IMR-90 (cell line): ENCODE measurements at places on chromosomes 2 and 18. TPM values are rescaled to one million over a fixed set of nuclear protein-coding genes. Genes with fewer than 3 reads are reported as not detected.

- H3K36me3 ChIP-seq, result no peaks in the 10 kb centered on the region
- peak; percentile 28 for DNase-seq
- H3K4me3 ChIP-seq, result no peak overlapping the region
- no peak overlapping the region for H3K27ac ChIP-seq
- H3K27me3 ChIP-seq, result no peaks in the 10 kb centered on the region
Measured at GRCh38 chr2:144666032-144666431, 146.1 kb upstream of the ZEB2 start.

The SERPINB5 gene
- not detected in 2 replicates for total RNA-seq

- DNase-seq, result peak; percentile 6
- no peaks in the 10 kb centered on the region for H3K36me3 ChIP-seq
- 0 out of 2 replicates have a peak, but pooled peaks cover 2% of the 10 kb centered on the region for H3K4me1 ChIP-seq
- H3K27me3 ChIP-seq, result no peaks in the 10 kb centered on the region
- H3K27ac ChIP-seq, result no peak overlapping the region
Measured at GRCh38 chr2:132632000-132632649, 37.9 kb downstream of the LYPD1 start.

DNA sequence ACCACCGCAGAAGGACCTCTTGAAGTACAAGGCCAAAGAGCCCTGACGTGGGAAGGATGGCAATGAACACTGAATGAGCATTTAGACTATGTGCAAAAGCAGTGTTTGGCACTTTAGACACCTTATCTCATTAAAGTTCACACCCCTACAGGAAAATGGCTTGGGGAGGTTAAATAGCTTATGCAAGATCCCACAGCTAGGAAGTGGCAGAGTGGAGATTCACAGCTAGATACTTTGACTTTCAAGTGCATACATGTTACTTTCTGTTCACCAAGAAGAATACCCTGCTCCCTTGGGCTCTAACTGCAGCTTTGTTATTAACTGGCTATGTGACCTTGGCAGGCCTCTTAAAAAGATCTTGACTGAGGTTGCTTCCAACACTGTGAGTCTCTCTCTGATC lies 58.2 kb downstream of the ICOS start:
- no peak for DNase-seq
- no peaks in the 10 kb centered on the region; the same call in 1 of the 2 replicates for H3K27me3 ChIP-seq
- no peak overlapping the region for H3K4me3 ChIP-seq
- H3K36me3 ChIP-seq, result no peaks in the 10 kb centered on the region
- no peaks in the 10 kb centered on the region for H3K4me1 ChIP-seq

The DNMT3A gene
- total RNA-seq, result 6.1 and 9.7 TPM in 2 replicates

DNA sequence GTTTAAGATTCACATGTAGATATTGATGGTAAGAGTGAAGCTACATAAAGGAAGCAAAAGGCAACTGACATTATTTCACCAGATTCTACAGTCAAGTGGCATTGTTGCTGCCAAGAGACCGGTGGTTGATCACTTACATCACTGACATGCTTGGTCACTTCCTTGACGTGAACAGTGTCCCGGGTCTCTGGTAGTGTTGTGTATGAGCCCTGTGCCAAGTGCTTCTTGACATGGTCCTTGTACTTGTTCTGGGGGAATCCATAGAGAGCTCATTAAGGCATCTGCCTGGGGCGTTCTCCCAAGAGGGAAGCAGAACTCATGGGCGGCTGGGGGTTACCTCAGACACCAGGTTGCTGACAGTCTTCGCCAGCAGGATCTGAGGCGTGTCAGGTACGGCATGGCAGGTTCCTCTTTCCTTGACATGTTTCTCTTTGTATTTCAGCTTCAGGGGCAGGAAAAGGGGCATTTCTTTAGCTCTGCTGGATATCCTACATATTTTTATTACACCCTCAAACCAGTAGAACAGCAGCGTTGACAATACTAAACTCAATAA lies 116.2 kb downstream of the RIF1 start:
- no peaks in the 10 kb centered on the region for H3K36me3 ChIP-seq
- no peaks in the 10 kb centered on the region for H3K27me3 ChIP-seq
- no peak for DNase-seq
- no peak overlapping the region for H3K27ac ChIP-seq

DNA sequence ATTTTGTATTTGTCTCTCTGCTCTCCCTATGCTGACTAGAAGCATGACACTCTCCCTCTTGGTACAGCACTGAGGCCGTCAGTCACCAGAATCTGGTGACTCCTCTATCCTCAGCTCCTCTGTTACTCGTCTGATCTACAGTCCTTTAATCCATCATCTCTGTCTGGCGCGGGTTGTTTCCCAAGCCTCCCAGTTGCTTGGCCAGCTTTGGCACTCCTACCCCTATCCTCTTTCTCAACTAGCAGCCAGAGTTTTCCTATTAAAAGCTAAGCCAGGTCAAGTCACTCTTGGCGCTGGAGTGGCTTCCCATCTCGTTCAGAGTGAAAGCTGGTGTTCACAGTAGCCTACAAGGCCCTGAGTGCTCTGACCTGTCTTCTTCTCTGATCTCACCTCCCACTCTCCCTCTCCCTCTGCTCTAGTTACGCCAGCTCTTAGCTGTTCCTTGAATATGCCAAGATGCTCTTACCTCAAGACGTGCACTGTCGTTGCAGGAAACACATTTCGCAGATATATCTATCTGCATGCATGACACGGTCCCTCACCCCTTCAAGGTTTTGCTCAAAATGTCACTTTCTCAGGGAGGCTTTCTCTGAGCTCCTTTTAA lies 41.8 kb upstream of the PSME4 start:
- H3K27me3 ChIP-seq, result no peaks in the 10 kb centered on the region
- H3K4me1 ChIP-seq, result peaks cover 4% of the 10 kb centered on the region; the same call in 1 of the 2 replicates
- DNase-seq, result no peak
- no peak overlapping the region for H3K4me3 ChIP-seq

DNA sequence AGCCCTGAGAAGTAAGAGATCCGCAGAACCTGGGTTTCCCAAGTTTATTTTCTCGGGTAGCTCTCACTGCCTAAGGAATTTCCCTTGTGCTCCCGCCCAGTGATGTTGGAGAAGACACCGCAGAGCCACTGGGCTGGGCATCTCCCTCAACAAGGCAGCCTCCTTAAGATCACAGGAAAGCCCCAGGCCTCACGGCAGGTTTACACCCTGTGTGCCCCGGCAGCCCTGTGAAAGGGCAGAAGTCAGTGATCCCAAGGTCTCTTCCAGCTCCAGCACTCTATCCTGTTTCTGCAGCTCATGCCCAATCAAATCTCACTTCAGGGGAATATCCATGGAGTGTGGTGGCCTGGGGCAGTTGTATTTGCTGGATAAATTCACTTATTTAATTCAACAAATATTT lies 66.5 kb downstream of the ACTR2 start:
- H3K36me3 ChIP-seq, result no peaks in the 10 kb centered on the region
- no peak overlapping the region for H3K4me3 ChIP-seq
- no peaks in the 10 kb centered on the region; the same call in 1 of the 2 replicates for H3K4me1 ChIP-seq
- DNase-seq, result no peak
- H3K27me3 ChIP-seq, result peaks cover 3% of the 10 kb centered on the region; the same call in 1 of the 2 replicates

GRCh38 chr2:106025796-106026195 lies 168.3 kb downstream of the UXS1 start:
- H3K27me3 ChIP-seq, result peaks cover 25% of the 10 kb centered on the region
- no peak overlapping the region for H3K4me3 ChIP-seq
- H3K36me3 ChIP-seq, result no peaks in the 10 kb centered on the region
- no peak overlapping the region for H3K27ac ChIP-seq
- DNase-seq, result no peak
- peaks cover 3% of the 10 kb centered on the region; the same call in 1 of the 2 replicates for H3K4me1 ChIP-seq

GRCh38 chr2:222903234-222904220 lies 42.7 kb downstream of the ACSL3 start:
- DNase-seq, result peak; percentile 73
- no peak overlapping the region for H3K4me3 ChIP-seq
- peaks cover 36% of the 10 kb centered on the region for H3K4me1 ChIP-seq
